ENCODE measurements at places on chromosomes 7 and 10. TPM values are rescaled to one million over a fixed set of nuclear protein-coding genes. Genes with fewer than 3 reads are reported as not detected.

DNA sequence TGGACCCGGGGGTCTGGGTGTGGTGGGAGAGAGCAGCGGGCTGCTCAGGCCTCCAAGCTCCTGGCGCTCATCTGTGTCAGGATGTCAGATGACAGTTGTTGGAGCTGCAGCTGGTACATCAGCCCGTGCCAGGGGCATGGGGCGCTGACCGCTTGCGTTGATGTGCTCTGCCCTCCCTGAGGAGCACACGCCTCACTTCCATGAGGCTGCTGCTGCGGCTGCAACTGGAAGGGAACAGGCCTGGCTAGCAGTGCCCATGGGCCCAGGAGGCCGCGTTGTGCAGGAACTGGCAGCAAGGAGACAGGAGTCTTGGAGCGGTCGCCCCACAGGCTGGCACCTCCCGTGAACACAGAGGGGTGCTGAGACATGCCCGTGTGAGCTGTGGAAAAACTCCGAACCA, 361.3 kb upstream of the MKI67 start:
- no peak for DNase-seq
- no peaks in the 10 kb centered on the region for H3K4me1 ChIP-seq
- H3K27me3 ChIP-seq: no peaks in the 10 kb centered on the region
- H3K27ac ChIP-seq: no peak overlapping the region

DNA sequence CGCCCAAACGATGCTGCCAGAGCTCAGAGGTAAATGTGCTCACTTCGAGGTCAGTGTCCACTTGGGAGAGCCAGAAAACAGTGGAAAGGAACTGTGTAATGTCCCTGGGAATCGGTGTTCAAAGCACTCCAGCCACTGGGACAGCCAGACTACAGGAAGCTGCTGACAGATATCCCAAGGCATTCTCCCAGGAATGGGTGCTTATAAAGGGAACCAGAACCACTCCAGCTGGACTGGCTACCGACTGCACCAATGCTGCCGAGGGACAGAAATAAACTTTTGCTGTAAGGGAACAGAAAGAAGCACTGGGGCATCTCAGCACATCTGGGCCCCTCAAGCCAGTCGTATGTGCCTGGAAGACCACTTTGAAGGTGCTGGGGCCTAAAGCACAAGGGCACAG, 76.7 kb downstream of the ATXN7L1 start:
- peaks cover 18% of the 10 kb centered on the region for H3K4me1 ChIP-seq
- no peak overlapping the region for H3K4me3 ChIP-seq
- no peak for DNase-seq
- no peaks in the 10 kb centered on the region for H3K36me3 ChIP-seq
- H3K27me3 ChIP-seq: no peaks in the 10 kb centered on the region
- H3K27ac ChIP-seq: no peak overlapping the region

DNA sequence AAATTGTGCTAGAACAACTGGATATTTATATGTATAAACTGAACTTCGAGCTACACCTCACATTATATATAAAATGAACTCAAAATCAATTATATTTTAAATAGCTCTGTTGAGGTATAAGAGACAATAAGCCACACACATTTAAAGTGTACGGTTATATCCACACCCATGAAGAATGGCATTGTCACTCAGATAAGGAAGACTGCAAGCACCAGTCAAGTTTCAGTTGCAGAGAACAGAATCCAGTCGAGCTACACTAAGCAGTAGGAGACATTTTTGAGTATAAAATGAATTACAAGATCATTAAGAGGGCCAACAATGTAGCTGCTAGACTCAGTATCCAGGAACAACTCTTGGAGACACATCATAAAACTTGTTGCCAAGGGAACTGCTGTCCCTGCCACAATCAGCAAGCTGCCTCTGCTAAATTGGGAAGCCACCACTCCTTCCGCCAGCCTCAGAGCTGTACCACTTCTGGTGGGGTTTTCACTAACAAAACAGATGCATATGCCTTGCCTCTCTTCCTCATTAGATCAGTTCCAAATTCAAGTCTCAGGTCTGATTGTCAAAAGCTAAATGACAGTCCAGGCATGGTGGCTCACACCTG, 19.6 kb upstream of the GPNMB start:
- H3K4me3 ChIP-seq: no peak overlapping the region
- no peaks in the 10 kb centered on the region for H3K36me3 ChIP-seq
- no peaks in the 10 kb centered on the region for H3K27me3 ChIP-seq
- no peak for DNase-seq

SPDYE6 gene
- not detected for total RNA-seq

Measured in CD4-positive, alpha-beta memory T cell (primary cell).